ENCODE measurements at places on chromosomes 2 and 18.

DNA sequence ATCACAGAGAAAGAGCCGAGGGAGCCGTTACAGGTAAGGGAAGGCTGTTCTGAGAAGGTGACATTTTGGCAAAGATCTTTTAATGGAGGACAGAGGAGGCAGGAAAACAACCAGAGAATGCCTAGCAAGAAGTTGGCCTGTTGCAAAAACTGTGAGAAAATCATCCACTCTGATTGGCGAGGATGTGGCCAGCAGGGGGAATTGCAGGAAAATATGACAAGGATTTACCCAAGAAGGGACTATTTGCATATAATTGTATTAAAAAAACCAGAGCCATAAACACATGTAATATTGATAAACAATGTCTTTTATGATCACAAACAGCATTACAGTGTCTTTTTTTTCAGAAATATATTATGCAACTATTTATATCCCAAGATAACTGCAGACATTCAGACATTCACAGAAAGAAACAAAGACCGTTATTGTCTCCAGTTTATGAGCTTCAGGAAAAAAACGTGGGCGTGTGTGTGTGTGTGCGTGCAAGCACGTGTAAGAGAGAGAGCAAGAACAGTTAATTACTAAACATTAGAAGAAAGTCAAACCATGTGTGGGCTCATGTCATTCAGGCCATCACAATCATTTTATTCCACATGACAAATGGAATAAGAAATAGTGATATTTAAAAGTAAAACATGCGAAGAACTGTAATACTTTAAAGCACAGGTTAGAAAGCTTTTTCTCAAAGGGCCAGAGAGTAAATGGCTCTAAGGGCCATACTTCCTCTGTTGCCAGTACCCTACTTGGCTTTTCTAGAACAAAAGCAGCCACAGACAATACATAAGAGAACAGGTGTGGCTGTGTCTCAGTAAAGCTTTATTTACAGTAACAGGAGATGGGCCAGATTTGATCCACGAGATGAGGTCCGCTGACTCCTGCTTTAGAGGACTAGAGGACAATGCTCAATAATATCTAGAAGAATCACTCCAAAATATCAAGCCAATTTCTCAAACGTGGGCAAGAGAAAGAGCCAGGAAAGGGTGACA lies 324.1 kb downstream of the DLGAP1 start:
- DNase-seq, result no peak

GRCh38 chr2:217054791-217055190 lies 194.9 kb upstream of the TNP1 start:
- DNase-seq, result no peak

DNA sequence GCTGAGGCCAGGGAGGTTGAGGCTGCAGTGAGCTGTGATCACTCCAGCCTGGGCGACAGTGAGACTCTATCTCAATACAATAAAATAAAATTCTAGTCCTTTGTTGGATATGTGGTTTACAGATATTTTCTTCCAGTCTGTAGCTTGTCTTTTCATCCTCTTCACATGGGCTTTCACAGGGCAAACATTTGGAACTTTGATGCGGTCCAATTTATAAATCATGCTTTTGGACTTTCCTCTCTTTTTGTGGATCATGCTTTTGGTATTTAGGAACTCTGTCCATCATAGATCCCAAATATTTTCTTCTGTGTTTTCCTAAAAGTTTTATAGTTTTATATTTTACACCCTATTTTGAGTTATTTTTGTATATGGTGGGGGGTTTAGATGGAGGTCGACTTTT lies 14.9 kb downstream of the RAB10 start:
- DNase-seq, result no peak

- DNase-seq, result no peak
These were observed 7.0 kb downstream of the ZSWIM2 start for GRCh38 chr2:186841940-186842339.

DNA sequence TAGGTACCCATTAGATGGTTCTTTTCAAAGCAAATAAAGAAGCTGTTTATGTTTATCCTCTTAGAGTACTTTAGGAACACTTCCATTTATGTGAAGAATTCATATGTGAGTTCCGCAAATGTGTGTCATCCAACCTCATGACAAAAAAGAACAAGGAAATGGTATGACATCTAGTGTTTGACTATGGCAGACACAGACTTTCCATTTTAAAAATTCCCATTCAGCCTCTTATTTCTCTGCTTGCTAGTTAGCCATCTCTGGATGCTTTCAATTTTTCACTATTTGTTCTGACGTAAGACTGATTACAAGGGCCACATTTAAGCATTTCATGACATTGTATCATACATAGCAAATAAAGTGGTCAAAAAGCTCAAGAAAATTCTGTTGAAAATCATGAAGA lies 103.0 kb downstream of the ZAP70 start:
- no peak for DNase-seq

DNA sequence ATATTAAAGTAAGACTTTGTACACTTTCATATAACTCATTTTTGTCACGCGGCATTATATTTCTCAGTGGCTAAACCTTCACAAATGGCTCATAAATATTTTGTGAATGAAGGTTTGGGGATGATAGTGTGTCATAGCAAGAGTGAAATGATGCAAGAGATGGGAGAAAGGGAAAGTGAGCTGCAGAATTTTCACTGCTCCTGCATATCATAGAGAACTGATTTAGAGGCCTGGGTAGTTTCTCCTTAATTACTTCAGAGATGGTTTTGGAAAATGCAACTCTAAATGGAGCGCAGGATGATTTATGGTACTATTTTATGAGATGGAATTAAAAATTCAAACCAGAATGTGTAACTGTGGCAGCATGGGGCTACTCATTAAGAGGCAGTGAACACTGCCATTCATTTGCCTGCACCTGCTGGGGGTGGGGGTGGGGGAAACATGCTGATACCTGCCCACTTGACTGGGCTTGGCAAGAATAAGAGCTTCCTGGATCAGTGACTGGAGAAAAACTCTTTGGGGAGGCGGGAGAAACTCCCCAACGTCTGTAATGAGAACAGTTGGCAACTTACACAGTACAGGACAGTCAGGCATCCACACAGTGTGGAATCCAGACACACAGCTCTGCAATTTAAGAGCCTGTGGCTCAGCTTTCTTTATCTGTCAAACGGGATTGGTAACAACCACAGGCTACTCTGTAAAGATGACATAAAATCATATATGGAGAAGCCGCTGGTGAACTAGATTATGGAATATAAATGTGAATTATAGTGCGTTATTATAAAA lies 941.9 kb downstream of the SLC4A3 start:
- no peak for DNase-seq

DNA sequence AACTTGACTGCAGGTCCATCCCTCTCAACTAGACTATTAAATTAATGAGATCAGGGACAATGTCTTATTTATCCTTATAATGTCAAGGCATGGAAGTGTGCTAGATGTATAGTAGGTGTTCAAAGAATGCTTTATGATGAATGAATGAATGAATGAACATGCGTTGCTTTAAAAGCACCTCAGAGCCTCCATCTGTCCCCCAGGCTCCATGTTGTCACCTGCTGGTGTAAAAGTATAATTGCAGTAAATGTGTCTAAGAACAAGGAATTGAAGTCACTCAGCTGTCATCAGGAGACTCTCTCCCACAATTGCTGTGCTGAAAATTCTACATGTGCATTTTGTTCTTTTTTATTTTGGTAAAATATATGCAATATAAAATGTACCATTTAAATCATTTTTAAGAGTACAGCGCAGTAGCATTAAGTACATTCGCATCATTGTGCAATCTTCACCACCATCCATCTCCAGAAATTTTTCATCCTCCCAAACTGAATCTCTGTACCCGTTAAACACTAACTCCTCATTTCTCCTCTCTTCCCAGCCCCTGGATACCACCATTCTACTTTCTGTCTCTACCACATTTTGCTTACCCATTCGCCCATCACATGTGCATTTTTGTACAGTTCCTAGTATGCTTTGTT lies 52.6 kb downstream of the GNAL start:
- no peak for DNase-seq

GRCh38 chr18:28802546-28802945 lies 625.6 kb upstream of the CDH2 start:
- DNase-seq, result no peak

DNA sequence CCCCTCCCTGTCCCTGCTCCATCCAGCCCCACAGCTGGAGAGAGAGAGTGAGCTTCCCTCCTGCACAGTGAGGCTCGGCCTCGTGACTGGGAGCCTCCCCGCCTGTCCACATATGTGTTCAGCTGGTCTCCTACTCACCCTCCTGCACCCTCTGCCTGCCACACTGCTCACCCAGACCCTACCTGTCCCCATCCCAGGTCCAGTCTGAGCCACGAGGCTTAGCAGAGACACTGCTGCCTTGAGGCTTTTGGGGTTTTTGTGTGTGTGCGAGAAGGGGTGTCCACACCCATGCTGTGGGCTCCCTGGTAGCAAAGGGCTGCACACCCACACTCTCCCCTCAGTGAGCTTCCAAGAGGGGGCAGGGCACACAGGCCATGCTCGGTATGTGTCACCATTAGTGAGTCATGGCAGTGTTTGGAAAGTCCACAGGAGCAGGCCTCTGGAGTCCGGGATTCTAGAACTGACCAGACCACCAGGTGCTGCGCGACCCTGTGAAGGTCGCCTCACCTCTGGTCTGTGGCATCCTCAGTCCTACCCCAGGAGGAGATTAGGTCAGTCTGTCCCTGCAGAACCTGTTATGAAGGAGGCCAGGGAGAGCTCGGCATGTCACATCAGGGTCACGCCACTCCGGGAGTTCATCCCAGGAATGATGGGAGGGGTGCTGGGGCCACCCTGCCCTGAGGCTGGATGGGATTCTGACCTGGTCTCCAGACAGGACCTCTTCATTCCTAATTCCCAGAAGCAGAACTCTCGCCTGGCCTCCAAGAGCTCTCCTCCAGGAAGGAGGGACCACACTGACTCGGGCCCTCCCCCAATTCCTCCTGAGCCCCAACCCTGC lies 39.9 kb upstream of the SMAD7 start:
- DNase-seq, result no peak

- no peak for DNase-seq
These were observed 280.5 kb downstream of the TCF4 start for GRCh38 chr18:55307505-55307904.

DNA sequence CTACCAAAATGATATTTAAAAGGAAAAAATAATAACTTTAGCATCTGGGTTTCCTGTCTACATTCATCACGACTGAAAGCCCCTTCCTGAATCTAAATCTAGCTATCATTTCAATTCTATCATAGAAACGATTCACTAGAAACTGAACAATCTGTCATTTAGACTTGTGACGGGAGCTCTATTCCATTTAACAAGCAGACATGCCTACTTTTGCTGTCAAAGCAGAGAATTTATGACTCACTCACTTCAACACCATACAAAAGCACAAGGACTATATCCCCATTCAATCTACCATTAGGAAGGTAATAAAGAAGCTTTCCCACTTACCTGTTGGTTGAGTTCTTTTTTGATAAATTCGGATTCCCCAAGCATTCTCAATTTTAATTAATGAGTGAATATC lies 1072.3 kb downstream of the LRP1B start:
- no peak for DNase-seq

- DNase-seq, result no peak
These were observed 219.7 kb downstream of the THSD7B start for GRCh38 chr2:136985044-136985443.

- no peak for DNase-seq
These were observed 14.8 kb downstream of the CACNB4 start for GRCh38 chr2:152084076-152084475.

DNA sequence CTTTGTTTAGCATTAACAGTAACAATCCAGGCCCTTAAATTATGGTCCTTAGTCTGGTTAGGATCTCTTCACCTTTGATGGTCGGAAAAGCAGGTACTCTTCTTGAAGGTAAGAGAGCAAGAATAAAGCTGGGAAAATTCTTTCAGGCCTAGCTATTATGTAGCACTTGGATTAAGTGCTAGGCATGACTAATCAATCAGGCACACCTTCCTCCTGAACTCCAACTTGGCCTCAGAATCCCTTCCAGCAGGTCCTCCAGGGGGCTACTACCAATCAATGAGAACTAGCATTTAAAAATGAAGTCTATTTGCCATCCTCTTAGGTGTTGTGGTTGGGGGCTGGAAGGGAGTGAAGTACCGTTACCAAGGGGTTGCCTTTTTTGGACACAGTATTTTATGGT lies 3.7 kb downstream of the SMYD1 start:
- no peak for DNase-seq

DNA sequence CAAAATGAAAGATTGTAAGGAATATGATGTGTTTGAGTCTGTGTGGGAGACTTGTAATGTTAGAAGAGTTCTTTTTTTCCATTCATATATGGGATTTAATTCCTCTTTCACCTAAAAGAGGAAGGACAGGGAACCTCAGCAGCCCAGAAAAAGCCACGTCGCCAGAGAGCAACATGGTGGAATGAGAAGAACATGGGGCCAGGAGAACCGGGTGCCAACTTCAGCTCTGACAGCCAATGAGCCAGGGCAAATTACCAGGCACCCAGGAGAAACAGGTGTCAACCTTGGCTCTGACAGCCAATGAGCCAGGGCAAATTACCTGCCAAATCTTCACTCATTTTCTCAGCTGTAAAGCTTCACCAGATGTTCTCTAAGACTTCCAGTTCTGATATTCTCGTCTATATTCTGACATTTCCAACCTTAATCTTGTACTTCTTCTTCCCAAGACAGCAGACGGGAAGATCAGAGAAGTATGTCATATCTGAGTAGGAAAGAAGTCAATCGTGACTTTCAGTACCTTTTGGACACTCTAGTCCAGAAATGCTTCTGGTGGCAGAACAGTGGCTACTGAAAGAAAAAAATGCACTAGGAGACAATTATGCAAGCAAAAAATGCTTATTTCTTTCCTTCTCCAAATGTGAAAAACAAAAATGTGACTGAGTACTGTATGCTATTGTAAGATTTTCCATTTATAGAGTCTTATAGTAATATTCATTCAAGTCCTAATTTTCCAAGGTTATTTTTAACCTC lies 79.2 kb upstream of the COL5A2 start:
- DNase-seq, result no peak

All from effector memory CD8-positive, alpha-beta T cell (primary cell).